ENCODE measurements at places on chromosomes 7 and 10.

DNA sequence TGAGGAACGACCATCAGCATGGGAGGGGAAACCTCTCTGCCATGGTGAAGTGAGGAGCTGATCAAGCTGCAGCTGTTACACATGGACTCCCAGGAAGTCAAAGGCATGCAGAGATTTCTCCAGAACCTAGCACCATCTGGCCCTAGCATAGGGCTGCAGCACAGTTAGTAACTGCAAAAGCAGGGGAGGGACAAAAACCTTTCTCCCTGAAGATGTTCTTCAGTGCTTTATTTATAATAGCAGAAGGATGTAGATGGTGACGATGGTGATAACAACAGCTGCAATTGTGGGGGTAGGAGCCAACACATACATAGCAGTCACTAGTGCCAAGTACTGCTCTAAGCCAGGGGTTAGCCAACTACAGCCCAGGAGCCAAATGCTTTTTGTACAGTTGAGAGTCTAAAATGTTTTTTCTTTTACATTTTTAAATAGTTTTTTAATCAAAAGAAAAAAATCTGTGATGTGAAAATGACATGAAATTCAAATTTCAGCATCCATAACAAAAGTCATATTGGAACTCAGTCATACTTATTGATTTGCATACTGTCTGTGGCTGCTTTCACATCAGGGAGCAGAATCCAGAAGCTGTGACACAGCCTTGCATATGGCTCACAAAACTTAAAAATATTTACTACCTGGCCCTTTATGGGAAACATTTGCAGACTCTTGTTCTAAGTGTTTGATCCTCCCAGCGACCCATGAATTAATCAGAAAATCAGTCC is 299.5 kb downstream of the ELMO1 start:
- DNase-seq: no peak

DNA sequence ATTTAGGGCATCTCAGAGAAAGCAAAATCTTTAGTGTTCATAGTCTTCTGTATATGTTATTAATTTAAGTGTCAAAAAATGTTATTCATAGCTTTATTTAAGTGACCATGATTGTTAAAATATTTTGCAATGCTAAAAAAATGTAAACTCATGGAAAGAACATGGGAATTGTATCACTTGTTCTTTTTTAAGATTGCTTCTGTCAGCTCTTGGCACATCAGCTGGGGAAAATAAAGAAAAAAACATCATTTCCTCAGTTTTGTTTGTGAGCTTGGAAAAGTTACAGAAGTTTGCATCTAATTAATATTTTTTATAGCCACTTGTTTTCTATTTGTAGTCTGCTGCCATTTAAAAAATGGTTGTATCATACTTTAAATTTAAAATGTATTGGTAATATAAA is 285.9 kb upstream of the CSTF2T start:
- DNase-seq: no peak

GRCh38 chr10:121633056-121633455 is 34.8 kb upstream of the FGFR2 start:
- DNase-seq: no peak

GRCh38 chr7:115593111-115593510 is 437.5 kb downstream of the TFEC start:
- no peak for DNase-seq

GRCh38 chr7:79806161-79806734 is 328.4 kb upstream of the GNAI1 start:
- DNase-seq: no peak

GRCh38 chr7:28986765-28987110 is 28.6 kb upstream of the TRIL start:
- DNase-seq: no peak

DNA sequence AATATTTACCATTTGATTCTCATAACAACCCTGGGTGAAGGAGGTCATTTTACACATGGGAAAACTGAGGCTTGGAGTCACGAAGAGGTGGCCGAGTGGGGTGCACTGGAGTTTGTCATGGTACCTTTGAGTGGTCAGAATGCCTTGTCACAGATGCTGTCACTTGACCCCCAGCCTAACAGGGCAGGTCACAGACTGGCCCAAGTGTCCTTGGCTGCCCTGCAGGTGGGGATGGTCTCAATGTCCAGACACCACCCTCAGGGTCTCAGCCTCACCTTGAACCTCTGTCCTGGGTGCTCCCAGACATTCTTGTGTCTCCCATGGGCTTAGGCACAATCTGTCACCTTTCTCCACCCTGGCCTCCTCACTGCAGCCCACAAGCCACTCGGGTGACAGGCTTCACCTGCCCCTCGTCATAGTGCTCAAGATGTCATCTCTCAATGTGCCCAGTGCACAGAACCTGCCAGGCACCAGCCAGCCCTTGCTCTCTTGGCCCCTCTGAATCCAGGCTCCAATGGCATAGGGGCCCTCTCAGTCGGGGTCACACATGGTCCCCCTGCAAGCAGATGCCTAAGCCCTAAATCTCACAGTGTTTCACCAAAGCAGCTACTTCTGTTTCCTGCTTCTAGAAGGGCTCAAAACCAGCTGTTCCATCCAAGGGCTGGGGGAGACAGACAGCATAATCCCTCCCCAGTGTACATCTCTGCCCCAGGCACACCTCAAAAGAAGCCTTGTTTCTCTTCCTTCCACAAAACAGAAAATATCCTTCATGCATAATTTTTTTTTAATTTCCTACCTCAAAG is 76.8 kb upstream of the NANOS1 start:
- no peak for DNase-seq

DNA sequence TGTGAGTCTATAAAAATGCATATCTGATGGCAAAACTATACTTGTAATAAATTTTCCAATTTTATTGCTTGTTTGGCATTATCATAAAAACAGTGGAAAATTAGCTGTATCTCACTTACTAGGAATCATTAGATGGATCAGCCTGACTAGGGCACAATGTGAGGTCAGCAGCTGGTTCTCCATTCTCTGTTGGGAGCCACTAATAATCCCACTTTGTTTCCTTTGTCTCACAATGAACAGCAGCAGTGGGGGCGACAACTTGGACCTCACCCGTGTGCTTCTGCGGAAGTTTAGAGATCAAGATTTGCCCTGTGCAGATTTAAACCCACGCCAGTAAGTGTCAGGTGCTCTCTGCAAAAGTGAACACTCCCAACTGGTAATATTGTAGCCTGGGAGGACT is 295.5 kb downstream of the ABCA13 start:
- DNase-seq: no peak

DNA sequence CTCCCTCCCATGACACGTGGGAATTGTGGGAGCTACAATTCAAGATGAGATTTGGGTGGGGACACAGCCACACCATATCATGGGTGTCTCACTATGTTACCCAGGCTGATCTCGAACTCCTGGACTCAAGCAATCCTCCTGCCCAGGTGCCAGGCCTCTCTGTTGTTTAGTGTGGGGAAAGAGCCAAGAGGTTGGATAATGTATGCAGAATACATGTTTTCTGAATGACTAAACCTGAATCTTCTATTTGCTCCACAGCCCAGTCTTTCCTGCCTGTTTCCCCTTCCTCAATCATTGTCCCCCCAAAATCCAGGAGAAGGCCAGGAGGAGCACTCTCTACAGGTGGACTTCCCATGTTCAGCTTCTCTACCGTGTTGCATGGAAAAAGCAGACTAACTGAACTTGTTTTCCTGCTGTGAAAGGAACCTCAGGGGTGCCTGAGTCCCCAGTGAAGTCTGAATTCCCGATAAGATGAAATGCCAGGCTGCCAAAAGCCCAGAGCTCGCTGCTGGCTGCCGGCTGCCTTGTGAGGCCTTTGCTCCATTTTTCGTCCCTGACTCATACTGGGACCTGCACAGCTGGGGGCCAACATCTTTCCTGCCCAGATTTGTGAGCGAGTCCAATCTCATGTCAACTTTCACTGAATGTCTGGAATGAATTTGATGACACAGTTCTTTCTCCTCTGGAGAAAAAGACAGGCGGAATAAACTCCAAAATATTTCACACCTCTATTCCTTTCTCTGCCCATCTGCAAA is 588.0 kb downstream of the CALN1 start:
- DNase-seq: no peak

- DNase-seq: no peak
Measured at GRCh38 chr10:4806534-4806933, 19.5 kb upstream of the AKR1E2 start.

GRCh38 chr10:35195361-35196306 is 69.0 kb downstream of the CREM start:
- peak; percentile 70 for DNase-seq

DNA sequence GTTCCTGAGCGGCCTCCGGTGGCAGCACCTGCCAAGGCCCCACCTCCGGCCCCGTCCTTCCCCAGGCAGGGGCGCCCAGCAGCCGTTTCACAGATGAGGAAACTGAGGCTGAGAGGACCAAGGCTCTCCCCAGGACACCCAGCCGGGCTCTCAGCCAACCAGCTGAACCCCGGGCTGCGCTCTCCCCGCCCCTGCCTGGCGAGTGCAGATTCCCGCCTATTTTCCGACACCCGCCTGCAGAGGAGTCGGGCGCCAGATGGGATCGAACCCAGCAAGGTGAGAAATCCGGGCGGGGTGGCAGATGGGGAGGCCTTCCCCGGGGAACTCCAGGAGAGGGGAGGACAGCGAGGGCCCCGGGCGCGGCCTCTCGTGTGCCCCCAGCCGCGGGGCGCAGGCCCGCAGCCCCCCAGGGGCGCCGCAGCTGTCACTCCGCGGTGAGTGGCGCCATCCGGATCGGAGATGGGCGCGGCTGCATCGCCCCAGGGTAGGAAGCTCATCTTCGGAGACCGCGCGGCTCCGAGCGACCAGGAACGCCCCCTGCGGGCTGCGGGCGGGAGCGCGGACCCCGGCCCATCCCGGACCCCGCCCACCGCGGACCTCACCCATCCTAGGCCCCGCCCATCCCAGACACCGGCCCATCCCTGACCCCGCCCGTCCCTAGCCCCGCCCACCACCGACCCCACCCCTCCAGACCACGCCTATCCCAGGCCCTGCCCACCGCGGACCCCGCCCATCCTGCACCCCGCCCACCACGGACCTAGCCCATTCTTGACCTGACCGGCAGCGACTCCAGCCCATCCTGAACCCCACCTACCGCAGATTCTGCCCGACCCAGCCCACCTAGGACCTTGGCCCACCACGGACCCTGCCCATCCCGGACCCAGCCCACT is 90.3 kb downstream of the MICALL2 start:
- no peak for DNase-seq

DNA sequence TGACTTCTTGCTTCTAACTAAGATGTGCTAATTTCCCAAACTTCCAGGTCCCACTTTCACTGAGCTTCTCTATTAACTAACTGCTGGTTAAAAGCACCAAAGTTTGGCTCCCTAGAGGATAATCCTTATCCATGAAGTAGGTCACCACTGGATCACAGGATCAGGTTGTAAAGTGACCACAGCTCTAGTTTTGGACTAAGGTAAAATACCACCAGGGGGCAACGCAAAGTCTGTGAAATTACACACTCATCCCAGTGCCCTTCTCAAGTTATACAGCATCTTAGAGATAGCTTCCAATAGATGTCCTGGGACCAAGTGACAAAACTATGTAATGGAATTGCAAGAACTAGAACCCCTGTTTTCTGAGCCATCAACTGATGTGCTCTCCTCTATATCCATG is 116.4 kb upstream of the ASAH2 start:
- DNase-seq: no peak

- DNase-seq: peak; percentile 28
Measured at GRCh38 chr10:7756360-7756992, 31.3 kb downstream of the KIN start.

DNA sequence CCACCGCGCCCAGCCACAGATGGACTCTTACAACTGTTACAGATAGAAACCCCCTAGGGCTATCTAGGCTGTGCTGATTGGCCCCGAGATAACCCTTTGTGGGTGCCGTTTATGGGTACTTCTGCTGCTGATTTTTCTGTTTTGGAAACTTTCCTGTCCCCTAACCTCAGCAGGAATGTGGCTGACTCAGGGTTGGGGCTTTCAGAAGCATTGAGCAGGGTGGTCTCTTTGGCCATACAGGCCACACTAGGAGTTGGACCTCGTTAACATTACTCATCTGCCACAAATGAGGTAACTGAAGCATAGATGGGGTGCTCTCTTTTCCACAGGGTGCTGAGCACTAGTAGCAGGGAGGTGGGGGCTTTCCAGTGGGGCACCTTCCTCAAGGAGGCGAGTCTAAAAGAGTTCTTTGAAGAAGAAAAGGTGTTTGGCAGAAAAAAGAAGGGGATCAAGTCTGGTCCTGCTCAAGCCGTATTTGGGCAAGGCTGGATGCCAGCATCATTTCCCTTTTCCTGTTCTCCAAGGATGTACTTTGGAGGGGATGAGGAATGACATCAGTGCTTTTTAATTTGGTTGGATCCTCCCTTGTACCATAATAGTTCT is 6.4 kb downstream of the ZSCAN25 start:
- DNase-seq: no peak

GRCh38 chr10:97584798-97585438 is 729 bp downstream of the HOGA1 start:
- DNase-seq: no peak

DNA sequence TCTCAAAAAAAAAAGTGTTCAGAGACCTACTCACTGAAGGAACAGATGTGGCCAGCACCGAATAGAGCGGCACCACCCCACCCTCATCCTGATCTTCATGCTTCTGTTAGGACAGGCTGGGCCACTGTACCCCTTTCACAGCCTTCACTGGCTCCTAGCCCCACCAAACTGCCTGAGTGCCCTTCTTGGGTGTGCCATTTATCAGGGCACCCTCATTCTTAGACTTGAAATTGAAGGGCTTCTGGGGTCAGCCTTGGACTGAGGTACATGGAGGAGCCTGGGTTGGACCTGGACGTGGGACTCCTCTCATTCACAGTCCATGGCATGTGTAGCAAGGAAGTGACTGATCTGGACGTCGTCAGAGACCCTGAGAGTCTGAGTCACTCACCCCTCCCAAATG is 190.3 kb downstream of the COBL start:
- DNase-seq: no peak

DNA sequence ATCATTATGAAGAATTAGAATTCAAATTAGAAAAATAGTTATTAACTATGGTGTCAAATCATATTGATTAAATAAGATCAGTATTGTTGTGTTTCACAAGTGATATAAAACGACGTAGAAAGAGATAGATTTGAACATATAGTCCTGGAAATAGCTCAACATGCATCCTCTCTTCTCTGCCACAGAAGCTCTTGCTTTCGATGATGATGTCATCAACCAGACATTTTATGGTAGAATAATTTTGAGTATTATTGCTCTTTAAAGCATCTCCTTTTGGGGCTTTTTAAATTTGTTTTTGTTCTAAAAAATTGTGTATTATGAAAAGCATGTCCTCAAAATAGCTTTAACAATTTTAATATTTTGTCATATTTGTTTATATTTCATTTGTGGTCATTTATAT is 95.0 kb downstream of the DGKB start:
- DNase-seq: no peak

- DNase-seq: no peak
Measured at GRCh38 chr7:47685712-47686376, 103.9 kb upstream of the TNS3 start.

DNA sequence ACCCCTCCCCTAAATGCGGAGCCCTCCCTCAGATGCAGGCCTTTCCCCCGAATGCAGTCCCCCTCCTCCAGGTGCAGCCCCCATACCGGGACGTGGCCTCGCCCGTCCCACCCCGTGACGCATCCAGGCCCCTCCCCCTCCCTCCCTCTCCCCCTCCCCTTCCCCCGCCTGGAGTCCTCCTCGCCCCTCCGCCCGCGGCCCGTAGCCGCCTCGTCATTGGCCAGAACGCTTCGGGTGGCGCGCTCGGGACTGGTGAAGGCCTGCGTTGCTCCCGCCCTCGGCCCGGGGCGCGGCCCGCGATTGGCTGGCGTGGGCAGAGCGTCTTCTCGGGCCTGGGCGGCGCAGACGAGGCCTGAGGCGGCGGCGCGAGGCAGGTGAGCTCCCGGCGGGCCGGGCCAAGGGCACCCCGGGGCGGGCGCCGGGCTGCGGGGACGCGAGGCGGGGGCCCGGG is 16.0 kb upstream of the SUN1 start:
- peak; percentile 97 for DNase-seq

- no peak for DNase-seq
Measured at GRCh38 chr10:128322950-128323349, 196.7 kb upstream of the MKI67 start.
